ENCODE measurements at places on chromosomes 6 and 20.

DNA sequence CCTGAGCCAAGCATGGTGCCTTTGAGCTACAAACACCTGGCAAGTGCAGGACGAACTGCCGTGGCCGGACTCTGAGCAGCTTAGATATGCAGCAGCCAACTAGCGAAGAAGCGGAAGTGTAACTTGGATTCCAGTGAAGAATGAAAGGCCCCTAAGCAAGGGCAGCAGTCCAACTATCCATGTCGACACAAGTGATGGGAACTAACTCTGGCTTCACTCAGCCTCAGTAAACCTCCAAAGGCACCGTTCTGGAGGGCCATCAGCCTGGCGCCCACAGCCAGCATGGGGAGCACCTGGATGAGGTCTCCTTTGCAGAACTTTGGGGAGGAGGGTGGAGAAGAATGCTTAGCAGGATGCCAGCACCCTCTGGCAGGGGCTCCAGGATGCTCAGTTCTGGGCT, 78.4 kb upstream of the MLN start:
- no peak for DNase-seq

GRCh38 chr20:32336918-32337347, 21.2 kb upstream of the ASXL1 start:
- no peak for DNase-seq

- peak; percentile 1 for DNase-seq
Observed at GRCh38 chr6:45930420-45931040, 85.1 kb downstream of the CLIC5 start.

DNA sequence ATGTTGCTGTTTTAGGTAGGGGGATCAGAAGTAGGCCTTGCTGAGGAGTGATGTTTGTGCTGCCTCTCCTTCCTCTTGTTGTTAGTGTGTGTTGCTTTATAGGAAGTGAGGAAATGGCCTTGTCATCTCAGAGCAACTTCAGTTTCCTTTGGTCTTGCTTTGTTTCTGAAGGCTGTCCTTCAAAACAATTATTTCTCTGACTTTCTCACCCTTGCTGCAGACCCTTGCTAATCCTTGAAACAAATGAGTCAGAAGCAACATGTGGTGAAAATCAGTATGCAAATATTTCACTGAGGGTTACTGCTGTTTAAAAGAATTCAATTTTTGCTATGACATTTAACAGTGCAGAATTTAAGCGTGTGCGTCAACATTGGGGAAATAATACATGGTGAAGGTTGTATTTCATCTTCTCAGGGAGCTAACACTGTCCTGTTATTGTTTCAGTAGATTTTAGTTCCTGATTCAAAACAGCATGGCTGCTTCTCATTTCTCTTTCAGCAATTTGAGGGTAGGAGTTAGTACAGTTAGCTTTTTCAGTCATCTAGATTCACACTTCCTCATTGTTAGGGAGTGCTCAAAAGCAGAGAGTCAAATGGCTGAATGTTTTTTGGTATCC, 13.8 kb downstream of the RNF144B start:
- no peak for DNase-seq

GRCh38 chr20:24668791-24669190, 199.4 kb downstream of the SYNDIG1 start:
- no peak for DNase-seq

GRCh38 chr6:63476302-63476701, 96.0 kb upstream of the LOC128125822 start:
- DNase-seq = no peak

DNA sequence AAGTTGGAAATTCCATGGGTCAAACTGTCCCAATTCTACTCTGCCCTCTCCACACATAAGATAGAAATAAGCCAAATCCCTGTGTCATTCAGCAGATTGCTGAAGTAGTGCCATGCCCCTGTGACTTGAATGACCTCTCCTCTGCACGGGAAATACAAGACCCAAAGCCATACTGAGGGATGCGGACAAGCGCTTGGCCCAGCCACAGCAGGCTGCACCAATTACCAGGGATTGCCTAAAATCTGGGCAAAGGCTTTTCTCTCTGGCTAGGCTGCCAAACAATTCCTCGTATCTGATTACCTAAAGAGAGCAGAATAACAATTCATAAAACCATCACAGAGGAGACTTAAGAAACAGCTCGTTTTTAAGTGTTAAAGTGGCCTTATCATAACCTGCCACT, 421.8 kb upstream of the JARID2 start:
- no peak for DNase-seq

DNA sequence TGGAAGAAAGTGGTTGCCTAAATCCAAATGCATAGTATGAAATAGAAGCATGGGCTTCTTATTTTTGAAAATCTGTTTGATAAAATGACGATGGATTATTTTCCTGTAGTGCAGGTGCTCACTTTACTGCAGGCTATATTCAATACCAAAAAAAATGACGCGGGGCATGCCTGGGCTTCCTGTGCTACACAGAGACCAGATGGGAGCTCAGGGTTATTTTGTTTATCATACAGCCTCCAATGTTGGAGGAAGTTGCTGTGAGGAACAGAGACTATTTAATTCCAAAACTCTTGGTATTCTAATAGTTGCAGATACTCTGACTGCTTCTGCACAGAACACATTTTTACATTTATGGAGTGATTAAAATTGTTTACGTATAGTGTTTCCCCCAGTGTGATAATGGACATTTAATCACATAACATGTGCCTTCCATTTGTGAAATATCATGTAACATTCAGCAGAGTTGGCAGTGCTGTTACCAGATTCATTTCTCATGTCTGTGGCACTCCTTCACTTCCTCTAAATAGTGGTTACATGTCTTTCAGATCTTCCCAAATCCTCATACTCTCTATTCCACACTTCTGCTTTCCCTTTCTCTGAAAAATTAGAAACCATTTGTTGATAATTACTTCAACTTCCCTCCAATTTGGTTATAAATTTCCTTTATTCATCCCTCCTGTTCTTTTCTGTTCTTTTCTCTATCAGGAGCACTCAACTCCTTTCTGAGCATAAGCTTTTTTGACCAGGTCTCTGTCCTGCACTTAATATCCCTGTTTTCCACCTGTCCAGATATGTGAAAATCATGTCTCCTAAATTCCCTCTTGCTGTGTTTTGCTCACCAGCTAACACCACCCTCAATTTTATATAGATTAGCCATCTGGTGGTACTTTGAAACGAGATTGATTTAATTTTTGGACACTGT, 121.6 kb downstream of the ADGRB3 start:
- peak; percentile 74 for DNase-seq

DNA sequence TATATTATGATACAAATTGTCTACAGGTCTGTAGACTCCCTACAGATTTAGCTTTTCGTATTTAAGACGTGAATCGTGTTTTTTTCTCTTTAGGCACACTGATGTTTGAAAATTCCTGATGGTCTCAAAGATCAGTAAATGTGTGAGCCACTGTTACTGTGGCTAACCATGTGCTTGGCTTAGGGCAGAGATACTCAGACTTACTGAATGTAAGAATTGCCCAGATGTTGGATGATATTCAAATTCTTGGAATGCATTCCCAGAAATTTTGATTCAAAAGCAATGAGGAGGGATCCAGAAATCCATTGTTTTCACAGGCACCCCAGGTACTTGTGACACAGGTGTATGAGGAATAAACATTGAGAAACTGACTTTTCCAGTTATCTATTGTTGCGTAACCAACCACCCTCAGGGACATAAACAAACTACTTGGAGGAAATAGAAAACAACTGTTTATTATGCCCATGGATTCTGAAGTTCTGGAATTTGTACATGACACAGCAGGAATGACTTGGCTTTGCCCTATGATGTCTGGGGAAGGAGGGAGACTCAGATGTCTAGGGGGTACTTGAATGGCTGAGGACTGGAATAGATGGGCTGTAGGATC, 339.6 kb upstream of the CITED2 start:
- no peak for DNase-seq

GRCh38 chr20:45058168-45058850, 42.6 kb downstream of the KCNS1 start:
- DNase-seq = no peak

DNA sequence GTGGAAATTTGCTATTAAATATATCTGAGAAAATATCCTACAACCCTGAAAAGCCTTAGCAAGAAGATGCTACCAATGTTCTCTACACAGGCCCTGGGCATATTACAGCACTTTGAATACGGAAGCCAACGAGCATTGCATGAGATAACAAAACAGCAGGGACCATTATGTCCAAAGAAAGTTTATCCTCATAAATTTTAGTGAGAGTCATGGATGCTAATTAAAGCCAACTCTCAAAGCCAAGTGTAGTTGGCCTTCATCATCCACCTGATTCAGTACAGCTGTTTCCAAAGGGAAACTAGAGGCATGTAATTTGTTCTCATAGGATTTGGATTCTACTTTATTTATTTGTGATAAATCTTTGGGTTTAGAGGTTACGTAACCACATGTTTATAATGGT, 564.8 kb downstream of the RFPL4B start:
- DNase-seq = no peak

DNA sequence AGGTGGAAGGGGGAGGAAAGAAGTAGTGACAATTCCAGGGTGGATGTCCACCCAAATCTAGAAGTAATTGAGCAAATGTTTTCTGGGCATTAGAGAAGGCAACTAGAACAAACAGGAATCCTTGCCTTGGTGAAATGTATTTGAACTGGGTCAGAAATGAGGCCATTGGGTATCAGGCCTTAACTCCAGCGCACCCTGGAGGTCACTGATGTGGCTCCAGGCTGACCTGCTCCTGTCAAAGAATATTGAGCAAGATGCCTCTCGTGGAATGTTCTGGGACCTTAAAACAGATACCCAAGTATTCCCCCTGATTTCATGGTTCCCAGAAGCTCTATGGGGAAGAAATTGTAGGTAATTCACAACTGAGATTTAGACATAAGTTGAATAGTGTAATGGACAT, 6.9 kb downstream of the HLA-DPB1 start:
- no peak for DNase-seq

DNA sequence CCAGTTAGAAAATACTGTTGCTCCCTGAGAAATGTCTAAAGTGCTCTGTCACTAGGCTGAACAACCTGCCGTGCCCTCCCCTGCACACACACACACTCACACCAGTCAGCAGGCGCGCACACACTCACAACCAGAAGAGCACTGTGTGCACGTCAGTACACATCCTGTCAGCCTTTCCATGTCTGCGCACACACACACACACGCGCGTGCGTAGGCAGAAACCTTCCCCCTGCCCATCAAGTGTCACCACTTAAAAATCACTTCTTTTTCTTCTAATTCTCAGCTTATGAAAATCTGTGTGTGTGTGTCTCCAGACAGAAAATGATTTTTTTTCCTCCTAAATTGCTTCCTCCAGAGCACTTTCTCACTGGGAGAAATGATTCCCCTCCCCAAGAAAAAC, 100.3 kb downstream of the EDN3 start:
- no peak for DNase-seq

DNA sequence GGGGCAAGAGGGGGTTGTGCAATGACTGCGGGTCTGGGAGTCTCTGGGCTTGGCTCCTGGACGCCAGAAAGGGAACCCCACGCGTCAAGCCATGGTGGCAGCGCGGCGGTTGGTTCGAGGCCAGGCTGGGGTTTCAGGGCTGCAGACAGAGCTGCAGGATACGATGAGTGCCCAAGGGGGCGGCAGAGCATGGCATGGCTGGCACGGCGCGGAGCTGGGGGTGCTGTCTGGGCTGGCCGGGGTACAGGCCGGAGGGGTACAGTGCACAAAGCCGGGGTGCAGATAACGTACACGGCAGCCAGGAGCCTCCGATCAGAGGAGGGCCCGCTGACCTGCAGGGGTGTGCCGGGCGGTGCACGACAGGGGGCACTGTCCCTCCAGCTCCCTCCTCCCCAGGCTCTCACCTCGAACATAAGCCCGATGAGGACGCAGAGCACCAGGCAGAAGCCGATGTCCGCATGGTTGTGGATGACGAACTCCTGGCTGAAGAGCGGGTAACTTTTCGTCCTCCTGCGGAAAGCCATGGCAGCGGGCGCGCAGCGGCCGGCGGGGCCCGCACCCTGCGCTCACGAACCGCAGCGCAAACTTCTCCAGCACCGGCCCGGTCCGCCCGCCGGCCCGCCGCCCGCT, 353 bp downstream of the TRAM2 start:
- no peak for DNase-seq

- no peak for DNase-seq
Observed at GRCh38 chr6:147947521-147947920, 395.1 kb upstream of the SASH1 start.

DNA sequence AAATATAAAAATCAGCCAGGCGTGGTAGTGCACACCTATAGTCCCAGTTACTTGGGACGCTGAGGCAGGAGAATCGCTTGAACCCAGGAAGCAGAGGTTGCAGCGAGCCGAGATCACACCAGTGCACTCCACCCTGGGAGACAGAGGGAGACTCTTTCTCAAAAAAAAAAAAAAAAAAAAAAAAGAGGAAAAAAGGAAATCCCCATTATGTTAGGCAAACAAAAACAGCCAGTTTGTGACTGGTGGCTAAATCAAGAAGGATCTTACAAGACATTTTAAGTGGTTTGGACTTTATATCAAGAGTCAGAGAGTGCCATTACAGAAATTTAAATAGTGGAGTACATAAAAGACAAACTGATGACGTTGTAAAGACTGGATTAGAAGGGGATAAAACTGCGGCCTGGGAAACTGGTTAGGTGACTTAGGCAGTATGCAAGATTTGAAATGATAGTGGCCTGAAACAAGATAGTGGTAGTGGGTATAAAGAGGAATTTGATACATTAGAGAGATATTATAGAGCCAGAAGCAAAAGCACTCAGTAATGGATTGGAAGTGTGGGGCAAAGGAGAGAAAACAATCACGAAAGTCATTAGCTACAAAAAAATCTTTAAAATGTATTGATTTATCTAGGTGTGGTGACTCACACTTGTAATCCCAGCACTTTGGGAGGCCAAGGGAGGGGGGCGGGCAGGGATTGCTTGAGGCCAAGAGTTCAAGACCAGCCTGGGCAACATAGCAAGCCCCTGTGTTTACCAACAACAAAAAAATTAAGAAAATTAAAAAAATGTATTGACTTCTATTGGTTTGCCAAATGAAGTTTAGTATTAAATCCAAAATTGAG, 1.7 kb upstream of the MYO6 start:
- no peak for DNase-seq

GRCh38 chr6:25465941-25466340, 186.1 kb upstream of the SCGN start:
- no peak for DNase-seq

GRCh38 chr6:16496991-16497801, 258.8 kb downstream of the GMPR start:
- DNase-seq = no peak

GRCh38 chr6:40958738-40959137, 80.3 kb downstream of the UNC5CL start:
- no peak for DNase-seq

DNA sequence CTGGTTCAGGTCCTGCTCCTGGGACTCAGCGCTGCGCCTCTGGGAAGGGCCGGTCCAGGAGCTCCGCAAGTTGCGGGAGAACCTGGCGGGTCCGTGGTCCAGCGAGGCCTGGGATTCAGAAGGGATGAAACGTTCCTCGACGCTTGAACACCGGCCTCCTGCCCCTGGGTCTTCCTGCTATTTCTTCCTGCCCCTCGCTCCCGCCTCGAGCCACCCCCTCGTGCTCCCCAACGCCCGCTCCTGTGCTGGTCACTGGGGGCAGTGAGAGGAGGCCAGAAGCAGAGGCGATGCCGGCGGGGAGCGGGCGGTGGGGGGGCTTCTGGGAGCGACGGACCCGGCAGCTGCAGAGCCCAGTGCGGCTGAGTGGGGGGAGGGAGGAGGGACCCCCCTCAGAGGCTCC, 20.8 kb upstream of the KIF25 start:
- no peak for DNase-seq
